Fibroblast of villous mesenchyme (primary cell): ENCODE measurements at places on chromosomes 6 and 20. TPM values are rescaled to one million over a fixed set of nuclear protein-coding genes. Genes with fewer than 3 reads are reported as not detected.

Gene VSTM2L
- 0.32 and 1.3 TPM in 2 replicates for total RNA-seq

Gene FAM83C
- not detected in 2 replicates for total RNA-seq

Gene HLA-DMA
- 1.9 and 3.5 TPM in 2 replicates for total RNA-seq

Gene CDC5L
- 17.7 and 24.2 TPM in 2 replicates for total RNA-seq

Gene ALDH8A1
- total RNA-seq = 0.32 TPM in 1 of 2 replicates, not detected in the other

Gene C6orf141
- 0.43 and 1.6 TPM in 2 replicates for total RNA-seq

Gene CD109
- 27.2 and 43.2 TPM in 2 replicates for total RNA-seq

Gene TSPO2
- not detected in 2 replicates for total RNA-seq

Gene BPIFB2
- not detected in 2 replicates for total RNA-seq

Gene ARMC12
- total RNA-seq = 0.43 TPM in 1 of 2 replicates, not detected in the other

Gene TNFRSF6B
- total RNA-seq = 31.5 and 44.5 TPM in 2 replicates

Gene HLA-DQA2
- not detected in 2 replicates for total RNA-seq

Gene PAK5
- total RNA-seq = not detected in 2 replicates

Gene COL19A1
- total RNA-seq = 0.32 and 1.3 TPM in 2 replicates

Gene RIMS4
- under 0.01 TPM in 1 of 2 replicates, not detected in the other for total RNA-seq

Gene DOP1A
- total RNA-seq = 25.8 and 44.0 TPM in 2 replicates

Gene SPDEF
- total RNA-seq = under 0.01 TPM in 2 replicates

Gene TRIM26
- 20.9 and 21.2 TPM in 2 replicates for total RNA-seq

Gene ASIP
- total RNA-seq = not detected in 2 replicates

Gene MDFI
- total RNA-seq = not detected in 2 replicates

Gene CLVS2
- not detected in 2 replicates for total RNA-seq

Gene KHDC1L
- 0.43 TPM in 1 of 2 replicates, not detected in the other for total RNA-seq

Gene BCAS4
- total RNA-seq = 7.3 and 11.9 TPM in 2 replicates

Gene AKAP12
- total RNA-seq = 99.5 and 123 TPM in 2 replicates

Gene KIF25
- under 0.01 TPM in 1 of 2 replicates, not detected in the other for total RNA-seq

Gene ID4
- 2.2 and 4.2 TPM in 2 replicates for total RNA-seq

Gene OXT
- not detected in 2 replicates for total RNA-seq

Gene FGD2
- total RNA-seq = not detected in 2 replicates

Gene PPP1R3G
- total RNA-seq = 1.3 and 2.6 TPM in 2 replicates

Gene STK38
- total RNA-seq = 32.9 and 55.3 TPM in 2 replicates

Gene CST7
- not detected in 2 replicates for total RNA-seq

Gene RNF5
- 22.5 and 37.6 TPM in 2 replicates for total RNA-seq

Gene SDCBP2
- 0.43 and 1.3 TPM in 2 replicates for total RNA-seq

Gene TEAD3
- total RNA-seq = 23.7 and 27.1 TPM in 2 replicates

Gene RFX6
- total RNA-seq = not detected in 2 replicates

Gene PKHD1
- total RNA-seq = under 0.01 TPM in 1 of 2 replicates, not detected in the other

Gene GLP1R
- not detected in 2 replicates for total RNA-seq

Gene CRIP3
- not detected in 2 replicates for total RNA-seq

Gene TRIM40
- not detected in 2 replicates for total RNA-seq

Gene GJA1
- total RNA-seq = 512 and 834 TPM in 2 replicates

Gene ZNF335
- 17.7 and 19.6 TPM in 2 replicates for total RNA-seq

Gene GSTA1
- 0.32 TPM in 1 of 2 replicates, not detected in the other for total RNA-seq

Gene HTR1B
- 8.2 and 9.7 TPM in 2 replicates for total RNA-seq

Gene CD24
- total RNA-seq = 1.3 and 4.3 TPM in 2 replicates

Gene CASS4
- 1.3 and 3.5 TPM in 2 replicates for total RNA-seq

Gene SLC22A7
- not detected in 2 replicates for total RNA-seq

Gene TP53TG5
- not detected in 2 replicates for total RNA-seq

Gene QRSL1
- 10.3 and 16.0 TPM in 2 replicates for total RNA-seq

Gene SLC2A10
- total RNA-seq = 45.4 and 52.7 TPM in 2 replicates

Gene NRN1
- total RNA-seq = not detected in 2 replicates

Gene ABCC10
- total RNA-seq = 31.1 and 33.8 TPM in 2 replicates

Gene TULP4
- 90.2 and 120 TPM in 2 replicates for total RNA-seq

Gene BAG2
- 17.7 and 32.8 TPM in 2 replicates for total RNA-seq

Gene TCP11
- 0.32 TPM in 1 of 2 replicates, not detected in the other for total RNA-seq

Gene UBE2C
- total RNA-seq = 13.5 and 26.3 TPM in 2 replicates

Gene EFCAB8
- total RNA-seq = 0.32 and 1.3 TPM in 2 replicates

Gene SLC26A8
- total RNA-seq = not detected in 2 replicates

Gene MATN4
- not detected in 2 replicates for total RNA-seq
